ENCODE measurements at places on chromosomes 5 and 9. TPM values are rescaled to one million over a fixed set of nuclear protein-coding genes. Genes with fewer than 3 reads are reported as not detected.

The SLC6A19 gene
- total RNA-seq: 5.2 TPM

The SLC31A2 gene
- 24.1 TPM for total RNA-seq

The AGXT2 gene
- 8.0 TPM for total RNA-seq

The NME5 gene
- total RNA-seq: 2.3 TPM

The ARL15 gene
- total RNA-seq: 66.3 TPM

DNA sequence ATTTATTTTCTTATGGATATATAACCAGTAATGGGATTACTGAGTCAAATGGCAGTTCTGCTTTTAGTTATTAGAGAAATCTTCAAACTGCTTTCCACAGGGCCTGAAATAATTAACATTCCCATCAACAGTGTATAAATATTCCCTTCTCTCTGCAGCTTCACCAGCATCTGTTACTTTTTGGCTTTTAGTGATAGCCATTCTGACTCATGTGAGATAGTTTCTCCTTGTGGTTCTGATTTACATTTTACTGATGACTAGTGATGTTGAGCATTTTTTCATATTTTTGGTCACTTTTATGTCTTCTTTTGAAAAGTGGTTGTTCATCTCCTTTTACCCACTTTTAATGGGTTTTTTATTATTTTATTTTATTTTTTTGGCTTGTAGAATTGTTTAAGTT lies 1290.3 kb upstream of the CDH9 start:
- DNase-seq: no peak

GRCh38 chr9:124343533-124344290 lies 71.5 kb downstream of the PSMB7 start:
- no peak for DNase-seq

- no peak for DNase-seq
Observed at GRCh38 chr5:111214052-111214742, 10.0 kb upstream of the CAMK4 start.

DNA sequence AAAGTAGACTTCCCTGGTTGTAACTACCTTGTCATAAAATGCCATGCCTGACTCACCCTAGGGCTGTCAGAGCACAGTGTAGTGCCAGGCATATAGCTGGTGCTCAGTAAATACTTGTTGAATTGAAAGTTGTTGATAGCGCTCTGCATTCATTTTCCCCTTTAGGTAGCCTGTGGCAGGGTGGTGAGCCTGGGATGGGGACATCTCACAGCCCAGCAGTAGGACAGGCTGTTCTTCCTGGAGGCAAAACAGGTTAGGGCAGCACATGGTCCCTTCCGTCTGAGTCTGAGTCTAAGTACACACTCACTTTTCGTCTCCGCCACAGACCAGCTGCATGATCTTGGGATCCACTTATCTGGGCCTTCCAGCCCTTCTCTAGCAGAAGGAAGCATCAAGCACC lies 401.9 kb downstream of the ZSWIM6 start:
- DNase-seq: no peak

DNA sequence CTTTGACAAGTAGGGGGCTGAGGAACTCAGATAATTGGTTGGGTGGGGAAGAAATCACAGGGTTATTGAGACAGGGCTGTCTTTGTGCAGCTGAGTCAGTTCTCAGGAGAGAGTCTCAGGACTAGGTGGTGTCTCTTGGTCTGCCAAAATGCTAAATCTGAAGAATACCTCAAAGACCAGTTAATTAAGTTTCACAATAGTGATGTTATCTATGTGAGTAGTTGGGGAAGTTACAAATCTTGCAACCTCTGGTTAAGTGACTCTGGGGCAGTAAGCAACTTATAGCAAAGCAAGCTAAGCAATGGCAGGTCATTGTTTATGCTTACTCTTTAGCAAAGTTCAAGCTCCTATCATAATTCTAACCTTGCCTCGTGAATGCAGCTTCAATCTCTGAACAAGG lies 53.6 kb downstream of the GIN1 start:
- no peak for DNase-seq

GRCh38 chr9:115653171-115653606 lies 500.4 kb upstream of the PAPPA start:
- no peak for DNase-seq

DNA sequence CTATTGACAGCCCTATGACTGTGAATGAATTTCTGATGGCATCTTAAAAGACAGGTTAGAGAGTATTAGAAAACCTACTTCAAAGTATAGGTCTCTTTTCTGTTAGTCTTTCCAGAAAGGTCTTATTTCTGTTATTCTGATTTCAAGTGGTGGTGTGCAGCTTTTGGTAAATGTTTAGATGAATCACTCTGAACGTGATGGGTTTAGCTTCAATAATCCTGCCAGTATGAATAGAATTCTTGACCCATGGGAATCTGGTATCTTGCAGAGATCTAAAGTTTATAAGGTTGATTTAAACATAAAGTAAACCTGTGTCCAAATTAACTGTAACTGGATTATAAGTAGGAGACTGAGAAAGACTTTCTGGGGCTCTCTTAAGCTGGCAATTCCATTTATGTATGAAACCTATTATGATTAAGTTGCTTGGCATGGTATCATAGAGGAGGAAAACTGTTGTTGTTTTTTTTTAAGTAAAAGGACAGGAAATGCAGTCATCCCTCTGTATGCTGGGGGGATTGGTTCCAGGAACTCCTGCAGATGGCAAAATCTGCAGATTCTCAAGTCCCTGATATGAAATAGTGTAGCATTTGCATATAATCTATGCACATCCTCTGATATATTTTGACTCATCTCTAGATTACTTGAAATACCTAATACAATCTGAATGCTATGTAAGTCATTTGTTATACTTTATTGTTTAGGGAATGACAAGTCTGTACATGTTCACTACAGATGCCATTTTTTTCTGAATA lies 77.0 kb upstream of the ADAMTS19 start:
- DNase-seq: no peak

- peak; percentile 65 for DNase-seq
Observed at GRCh38 chr5:59799668-59800346, 93.7 kb downstream of the PDE4D start.

DNA sequence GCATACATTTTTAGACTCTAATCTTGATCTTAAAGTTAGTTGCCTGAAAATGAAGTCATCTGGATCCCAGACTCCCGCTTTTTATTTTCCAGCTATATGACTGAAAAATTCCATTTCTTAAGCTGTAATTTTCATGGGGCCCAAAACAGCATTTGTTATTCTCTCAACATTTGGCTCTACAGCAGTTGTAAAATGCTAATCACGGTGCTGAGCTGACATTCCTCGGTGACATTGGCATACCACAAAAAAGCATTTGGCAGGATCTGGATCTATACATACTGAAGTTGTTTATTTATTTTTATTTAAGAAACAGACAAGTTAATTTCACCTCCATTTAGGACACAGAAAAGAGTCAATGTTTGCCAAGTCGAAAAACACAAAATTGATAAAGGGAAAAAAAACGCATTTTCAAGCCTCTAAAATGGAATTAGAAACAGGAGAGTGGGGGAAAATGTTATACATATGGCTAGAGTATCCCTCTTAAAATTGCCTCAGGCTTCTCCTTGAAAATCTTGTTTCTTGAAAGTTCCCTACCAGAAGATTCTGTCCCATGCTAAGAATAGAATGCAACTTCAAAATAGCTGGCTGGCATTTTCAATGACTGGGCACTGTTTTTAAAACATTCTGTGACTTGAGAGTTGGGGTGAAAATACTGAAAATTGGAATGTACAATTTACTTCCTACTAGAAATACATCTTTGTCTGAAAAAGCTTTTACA lies 207.5 kb upstream of the TBCA start:
- DNase-seq: no peak

DNA sequence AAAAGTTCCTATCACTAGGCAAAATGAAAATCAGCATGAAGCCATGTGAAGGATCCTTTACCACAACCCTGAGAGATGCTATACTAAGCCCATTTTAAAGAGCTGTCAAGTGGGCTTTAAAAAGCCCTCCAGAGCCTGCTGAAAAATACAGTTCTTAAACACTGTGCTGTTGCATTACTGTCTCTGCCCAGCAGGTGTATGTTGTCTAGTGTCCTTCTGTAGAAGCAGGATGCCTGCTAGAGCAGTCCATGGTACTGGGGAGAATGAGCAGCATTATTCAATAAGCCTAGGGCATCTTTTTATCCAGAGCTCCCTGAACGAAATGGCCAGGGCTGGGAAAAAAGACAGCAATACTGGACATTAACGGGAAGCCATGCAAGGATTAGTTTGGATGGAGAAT lies 126.2 kb upstream of the PLCXD3 start:
- DNase-seq: peak; percentile 31

DNA sequence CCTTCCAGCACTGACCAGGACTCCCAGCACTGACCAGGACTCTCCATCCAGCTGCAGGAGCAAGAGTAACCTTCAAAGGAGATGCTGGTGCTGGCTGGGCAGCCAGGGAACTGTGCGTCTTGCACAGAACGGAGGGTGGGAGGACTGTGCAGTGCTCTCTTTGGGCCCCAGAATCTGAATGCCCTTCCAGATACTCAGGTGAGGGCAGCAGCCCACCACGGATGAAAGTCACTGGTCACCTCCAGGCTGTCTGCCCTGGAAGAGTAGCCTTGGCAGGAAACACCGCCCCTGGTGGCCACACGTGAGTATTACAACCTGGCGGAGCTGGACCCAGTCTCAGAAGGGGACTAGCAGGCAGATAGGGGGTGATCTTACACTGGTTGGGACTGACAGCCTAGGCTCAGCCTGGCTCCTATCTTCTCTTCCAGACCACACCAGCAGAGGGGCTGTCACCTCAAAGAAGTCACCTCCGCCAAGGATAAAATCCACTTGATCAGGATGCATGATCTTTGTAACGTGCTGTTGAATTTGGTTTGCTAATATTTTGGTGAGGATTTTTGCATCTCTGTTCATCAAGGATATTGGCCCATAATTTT lies 4.8 kb upstream of the SARDH start:
- DNase-seq: peak; percentile 83

GRCh38 chr9:117662651-117663050 lies 41.6 kb upstream of the TLR4 start:
- DNase-seq: peak; percentile 9

- no peak for DNase-seq
Observed at GRCh38 chr5:110965773-110966581, 105.5 kb upstream of the TSLP start.

DNA sequence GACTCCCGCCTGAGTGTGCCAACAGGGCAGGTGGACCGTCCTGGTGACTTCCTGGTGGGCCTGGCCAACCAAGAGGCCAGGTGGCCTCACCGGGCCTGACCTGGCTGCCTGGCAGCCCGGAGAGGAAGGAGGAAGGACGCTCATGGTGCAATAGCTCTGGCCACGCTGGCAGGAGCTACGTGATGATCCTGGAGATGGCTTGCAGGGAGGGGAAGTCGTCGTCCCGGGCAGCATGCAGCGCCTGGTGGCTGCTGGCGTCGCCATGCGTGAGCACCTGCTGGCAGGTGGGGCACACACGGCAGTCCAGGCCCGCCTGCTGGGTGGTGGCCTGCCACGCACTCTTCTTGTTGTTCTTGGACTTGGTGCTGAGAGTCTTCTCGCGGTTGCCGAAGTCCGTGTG lies 26.3 kb downstream of the SPATA31C1 start:
- DNase-seq: no peak

DNA sequence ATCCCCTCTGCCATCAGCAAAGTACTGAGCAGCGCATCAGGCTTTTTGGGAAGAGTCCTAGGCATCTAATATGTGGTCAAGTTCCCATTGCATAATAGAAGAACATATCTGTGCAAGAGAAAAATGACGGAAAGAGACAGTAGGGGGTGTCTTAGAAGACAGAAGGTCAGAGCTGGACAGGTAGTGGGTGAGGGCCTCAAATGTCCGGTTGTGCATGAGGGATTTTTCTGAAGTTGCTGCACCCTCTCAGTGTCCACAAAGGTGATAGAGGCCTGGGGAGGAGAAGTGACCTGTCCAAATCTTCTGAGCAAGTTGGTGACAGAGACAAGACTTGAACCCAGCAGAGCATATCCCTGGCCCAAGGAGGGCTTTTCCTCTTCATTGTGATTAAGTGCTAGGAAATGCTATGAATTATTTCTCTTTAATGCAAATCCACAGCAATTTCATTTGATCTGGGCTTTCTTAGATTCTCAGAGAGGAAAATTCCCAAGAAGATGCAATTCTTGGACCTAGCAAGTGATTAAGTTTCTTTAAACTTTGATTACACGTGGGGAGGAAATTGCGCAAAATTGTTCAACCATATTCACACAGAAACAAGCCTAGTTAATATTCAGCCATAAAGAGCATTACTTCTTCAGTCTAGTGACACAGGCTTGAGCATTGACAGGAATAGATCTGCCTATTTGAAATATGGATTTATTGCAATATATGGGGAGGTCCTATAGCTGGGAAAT lies at the start of gene OR2S2:
Gene OR2S2, minus strand, starts transcription at position 51 of the 734 bp plus-strand sequence. CDS start 56 bp downstream, outside the sequence.
- DNase-seq: no peak

DNA sequence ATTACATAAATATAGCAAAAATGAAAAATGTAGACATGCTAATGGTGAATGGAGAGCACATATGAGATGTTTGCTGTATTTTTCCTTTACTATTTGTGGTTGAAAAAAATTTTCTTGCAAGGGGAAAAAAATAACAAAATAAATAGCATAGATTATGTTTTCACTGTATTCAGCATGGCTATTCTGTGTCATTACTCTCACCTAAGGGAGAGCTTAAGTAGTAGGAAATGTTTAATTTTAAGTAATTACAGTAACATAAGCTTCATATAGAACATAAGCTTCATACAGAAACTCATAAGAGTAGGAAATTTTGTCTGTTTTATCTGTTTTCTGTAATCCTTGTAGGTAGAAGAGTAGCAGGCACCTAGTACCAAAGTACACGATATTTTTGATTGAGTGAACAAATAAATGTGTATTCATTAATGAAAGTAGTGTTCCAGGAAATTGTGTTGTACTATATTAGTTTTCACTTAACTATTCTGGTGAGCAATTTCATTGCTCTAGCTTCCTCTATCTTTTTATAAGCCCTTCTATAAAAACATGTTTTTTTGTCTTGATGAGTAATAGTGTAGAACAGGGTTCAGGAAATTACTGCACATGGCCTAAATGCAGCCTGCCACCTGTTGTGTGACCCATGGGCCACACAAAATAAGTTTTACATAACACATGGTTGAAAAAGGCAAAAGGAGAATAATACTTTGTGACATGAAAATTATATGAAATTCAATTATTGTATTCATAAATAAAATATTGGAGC lies 1025.0 kb upstream of the CDH10 start:
- DNase-seq: no peak

GRCh38 chr5:65938256-65938655 lies 11.9 kb downstream of the ERBIN start:
- no peak for DNase-seq

Data from hepatocyte (in vitro differentiated cells).